ENCODE measurements at places on chromosomes 6 and 20.

- DNase-seq = no peak
Measured at GRCh38 chr6:137570393-137570792, 76.2 kb upstream of the OLIG3 start.

DNA sequence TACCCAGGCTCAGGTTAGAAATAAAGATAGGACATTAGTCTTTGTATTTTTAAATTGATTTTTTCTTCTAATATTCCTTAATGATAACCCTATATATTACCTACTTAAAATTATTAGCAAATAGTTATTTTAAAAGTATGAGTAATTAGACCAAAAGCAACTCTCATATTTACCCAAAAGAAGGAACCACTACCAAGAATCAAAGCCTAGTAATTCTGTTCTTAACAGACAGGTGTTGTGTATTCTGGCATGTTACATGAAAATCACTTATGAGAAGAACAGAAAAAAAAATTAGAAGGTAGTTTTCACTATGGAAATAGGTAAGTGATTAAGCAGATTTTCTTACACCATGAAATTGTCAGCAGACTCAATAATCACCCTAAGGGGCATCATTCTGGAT is 105.1 kb downstream of the ATG5 start:
- DNase-seq = no peak

DNA sequence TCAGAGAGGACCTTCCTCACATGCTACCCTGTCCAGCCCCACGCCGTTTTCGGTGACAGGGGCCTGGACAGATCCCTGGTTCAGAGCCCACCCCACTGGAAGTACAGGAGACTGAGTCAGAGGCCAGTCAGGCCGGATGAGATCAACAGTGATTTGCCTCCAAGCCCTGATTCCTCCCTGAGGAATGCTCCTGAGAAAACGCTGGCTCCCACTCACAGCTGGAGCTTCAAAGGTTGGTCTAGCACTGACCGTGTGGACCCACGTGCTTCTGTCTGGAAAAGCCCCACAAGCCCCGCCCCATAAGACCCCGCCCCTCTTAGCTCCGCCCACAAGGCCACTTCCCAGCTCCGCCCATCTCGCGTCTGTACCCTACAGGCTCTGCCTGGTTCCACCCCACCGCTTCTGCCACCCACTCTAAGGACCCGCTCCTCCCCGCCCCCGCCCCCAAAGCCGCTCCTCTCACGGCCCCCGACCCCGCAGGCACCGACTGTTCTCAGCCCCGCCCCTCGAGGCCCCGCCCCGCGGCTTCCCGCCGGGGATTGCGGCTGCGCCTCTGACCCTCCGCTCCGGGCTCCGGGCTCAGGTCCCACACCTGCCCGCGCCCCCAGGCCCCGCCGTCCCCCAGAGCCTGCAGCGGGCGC is 64.9 kb upstream of the BHLHE23 start:
- DNase-seq = peak; percentile 18

DNA sequence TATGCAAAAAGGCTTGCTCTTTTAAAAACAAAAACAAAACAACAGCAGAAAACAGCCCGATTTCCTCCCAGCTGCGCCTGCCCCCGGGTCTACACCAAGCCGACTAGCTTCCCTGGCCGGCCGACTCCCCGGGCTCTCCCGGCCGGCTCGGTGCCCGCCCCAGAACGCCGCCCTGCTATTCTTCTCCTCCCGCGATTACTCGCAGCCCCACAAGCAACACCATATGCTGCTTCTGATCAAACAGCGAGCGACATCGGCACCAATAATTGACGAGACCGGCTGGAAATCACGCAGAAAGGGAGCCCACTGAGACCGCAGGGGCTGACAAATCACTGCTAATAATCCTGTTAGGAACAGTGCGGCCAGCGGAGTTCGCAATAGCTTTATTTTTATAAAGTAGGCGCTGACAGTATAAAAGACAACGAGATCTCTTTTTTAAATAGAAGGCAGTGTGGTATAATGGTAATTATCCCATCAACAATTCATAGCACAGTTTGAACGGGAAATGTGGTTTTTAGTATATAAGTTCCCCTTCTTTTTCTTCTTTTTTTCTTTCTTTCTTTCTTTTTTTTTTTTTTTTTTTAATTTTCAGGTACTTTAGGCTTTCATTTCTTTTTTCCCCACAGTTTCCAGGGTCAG is 3.3 kb downstream of the SIM1 start:
- DNase-seq = no peak

DNA sequence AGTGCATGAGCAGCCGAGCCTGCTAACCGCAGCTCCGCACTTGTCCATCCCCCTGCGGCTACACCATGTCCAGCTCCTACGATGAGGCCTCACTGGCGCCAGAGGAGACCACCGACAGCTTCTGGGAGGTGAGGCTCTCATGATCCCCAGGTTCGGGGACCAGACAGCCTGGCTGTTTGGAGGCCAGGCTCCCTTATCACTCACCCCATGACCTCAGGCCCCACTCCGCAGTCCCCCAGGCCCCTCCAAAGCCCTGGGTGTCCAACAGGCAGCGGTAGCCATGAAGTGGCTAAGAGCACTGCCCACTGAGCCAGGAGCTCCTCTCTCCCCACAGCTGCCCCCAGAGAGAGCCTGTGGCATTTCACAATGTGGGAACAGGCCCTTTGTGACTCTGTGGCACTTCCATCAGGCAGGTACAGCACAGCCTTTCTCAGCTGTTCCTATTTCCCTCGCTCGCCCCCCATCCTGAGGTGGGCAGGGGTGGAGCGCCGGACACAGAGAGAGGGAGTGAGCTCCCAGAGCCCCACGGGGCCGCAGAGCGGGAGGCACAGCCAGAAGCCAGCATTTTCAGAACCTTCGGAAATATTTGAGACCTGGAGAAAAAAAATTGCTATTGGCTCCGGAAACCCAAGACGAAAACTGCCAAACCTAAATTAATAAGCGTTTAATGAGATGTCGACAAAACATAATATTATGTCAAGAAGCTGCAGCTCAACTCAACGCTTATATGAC is 29.7 kb downstream of the SPDEF start:
- no peak for DNase-seq

- no peak for DNase-seq
Measured at GRCh38 chr6:81439417-81439816, 313.1 kb downstream of the TENT5A start.

- no peak for DNase-seq
Measured at GRCh38 chr20:60446267-60447111, 488.3 kb downstream of the CDH26 start.

DNA sequence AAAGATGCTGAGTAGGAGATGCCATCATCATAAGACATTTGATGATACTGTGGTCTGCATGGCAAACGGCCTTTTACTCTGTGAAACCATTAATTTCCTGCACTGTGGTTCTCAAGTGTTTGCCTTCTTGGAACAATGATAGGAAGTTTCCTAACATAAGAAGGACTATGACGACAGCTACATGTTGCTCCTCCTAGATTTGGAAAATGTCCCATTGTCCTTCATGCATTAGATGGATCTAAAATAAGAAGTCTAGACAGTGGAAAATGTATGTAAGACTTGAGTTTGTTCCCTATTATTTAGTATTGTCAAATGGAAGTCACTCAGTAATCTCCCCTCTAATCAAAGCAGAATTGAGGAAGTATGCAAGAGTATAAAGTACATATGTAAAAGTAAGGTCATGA is 98.5 kb upstream of the TMEM170B start:
- DNase-seq = no peak

- peak; percentile 19 for DNase-seq
Measured at GRCh38 chr20:5945963-5946362, 4.4 kb downstream of the TRMT6 start.

DNA sequence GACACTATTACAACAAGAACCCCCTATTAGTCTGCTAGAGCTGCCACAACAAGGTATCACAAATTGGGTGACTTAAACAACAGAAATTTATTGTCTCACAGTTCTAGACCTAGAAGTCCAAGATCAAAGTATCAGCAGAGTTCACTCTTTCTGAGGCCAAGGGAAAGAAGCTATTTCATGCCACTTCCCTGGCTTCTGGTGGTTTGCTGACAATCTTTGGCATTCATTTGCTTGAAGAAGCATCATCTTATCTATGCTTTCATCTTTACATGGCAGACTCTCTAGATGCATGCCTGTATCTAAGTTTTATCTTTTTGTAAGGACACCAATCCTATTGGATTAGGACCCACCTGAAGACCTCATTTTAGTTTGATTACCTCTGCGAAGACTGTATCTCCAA is 296.8 kb upstream of the MARCKS start:
- no peak for DNase-seq

DNA sequence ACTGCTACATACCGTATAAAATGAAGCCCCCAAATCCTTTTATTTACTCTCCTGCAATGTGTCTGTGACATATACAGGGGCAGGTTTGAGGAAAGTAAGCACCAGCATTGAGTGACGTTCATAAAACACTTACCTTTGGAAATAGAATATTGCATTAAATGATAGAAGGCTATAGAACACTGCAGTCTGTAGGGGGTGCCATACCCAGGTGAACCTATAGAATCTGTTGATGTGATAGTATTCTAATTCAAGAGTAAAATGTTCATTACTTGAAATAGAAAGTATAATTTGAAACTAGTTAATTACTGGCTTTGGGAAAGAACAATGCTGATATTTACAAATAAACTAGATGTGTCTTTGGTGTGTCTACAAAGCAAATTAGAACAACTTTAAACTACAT is 47.0 kb upstream of the PRL start:
- no peak for DNase-seq

DNA sequence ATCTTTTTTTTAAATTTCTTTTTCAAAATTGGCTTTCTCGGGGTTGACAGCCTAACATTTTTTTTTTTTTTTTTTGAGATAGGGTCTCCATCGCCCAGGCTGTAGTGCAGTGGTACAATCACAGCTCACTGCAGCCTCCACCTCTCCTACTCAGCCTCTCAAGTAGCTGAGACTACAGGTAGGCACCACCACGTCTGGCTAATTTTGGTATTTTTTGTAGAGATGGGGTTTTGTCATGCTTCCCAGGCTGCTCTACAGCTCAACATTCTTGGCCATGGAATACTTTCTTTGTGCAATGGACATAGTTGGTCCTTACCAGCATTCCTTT is 6.4 kb upstream of the CTNNBL1 start:
- DNase-seq = no peak

- no peak for DNase-seq
Measured at GRCh38 chr6:434051-434705, 42.6 kb downstream of the IRF4 start.

DNA sequence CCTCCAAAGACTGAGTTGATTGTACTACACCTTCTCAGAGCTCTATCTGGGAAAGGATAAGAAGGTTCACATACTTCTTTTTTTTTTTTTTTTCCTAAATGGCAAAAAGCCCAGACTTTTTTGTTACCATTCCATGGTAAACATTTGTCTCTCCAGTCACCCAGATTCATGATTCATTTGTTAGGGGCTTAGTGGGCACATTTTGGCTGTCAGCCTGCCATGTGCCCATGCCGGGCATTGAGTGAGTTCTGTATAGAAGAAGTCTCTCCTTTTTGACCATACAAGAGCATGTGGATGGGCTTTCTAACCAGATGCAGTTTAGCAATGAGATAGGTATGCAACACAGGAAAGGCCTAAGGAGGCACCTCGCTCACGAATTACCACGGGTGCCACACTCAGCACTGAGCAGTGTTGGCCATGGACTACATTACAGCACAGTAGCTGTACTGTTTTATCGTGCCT is 447.5 kb upstream of the HSF2 start:
- DNase-seq = no peak

DNA sequence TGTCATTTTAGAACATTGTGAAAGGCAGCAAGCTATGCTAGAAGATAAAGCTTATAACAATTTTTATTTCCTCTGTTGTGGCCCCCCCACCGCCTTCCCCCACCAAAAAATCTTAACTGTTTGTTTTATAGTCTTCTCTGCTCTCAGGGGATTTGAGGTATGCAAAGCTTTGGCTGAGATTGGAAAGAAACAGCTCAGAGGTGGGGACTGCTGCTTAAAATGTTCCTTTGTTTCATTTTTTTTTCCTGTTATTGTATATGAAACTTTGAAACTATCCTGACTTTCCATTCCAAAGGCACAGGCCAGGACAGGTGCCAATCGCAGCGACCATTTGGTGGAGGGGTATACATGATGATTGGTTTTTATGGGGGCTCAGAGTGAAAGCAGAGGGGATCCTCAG is 114.7 kb upstream of the PHACTR1 start:
- DNase-seq = no peak

GRCh38 chr6:169073311-169073710 is 180.3 kb downstream of the THBS2 start:
- no peak for DNase-seq

DNA sequence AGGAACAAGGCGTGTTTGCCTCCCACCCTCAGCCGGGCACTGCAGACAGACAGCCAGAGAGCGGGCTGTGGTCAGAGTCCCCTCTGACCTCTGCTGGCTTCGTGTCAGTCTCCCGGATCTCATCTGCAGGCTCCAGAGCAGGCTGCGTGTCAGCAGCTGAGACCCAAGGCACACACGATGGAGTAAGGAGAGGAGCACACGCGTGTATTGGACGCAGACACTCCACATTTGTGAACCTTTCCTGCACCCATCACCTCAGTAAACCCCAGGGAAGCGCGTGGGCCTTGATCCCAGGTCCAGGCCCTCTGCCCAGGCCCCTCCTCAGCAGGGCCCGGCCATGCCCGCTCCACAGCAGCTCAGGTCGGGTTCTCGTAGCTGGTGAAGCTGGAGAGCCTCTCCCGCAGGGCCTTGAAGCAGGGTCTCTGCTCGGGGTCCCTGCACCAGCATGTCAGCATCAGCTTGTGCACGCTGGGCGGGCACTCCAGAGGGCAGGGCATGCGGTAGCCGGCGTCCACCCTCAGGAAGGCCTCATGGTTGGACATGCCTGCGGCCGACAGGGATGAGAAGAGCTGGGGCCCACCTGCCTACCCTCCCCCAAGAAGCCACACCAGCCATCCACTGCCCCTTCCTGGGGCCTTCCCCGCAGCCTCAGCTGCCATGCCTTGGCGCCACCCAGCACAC is 7.9 kb downstream of the PTK6 start:
- DNase-seq = no peak

GRCh38 chr6:80329496-80329895 is 223.0 kb downstream of the BCKDHB start:
- DNase-seq = no peak

GRCh38 chr20:32966881-32967781 is 37.1 kb downstream of the SUN5 start:
- peak; percentile 44 for DNase-seq

- DNase-seq = no peak
Measured at GRCh38 chr6:147586044-147586443, 77.6 kb downstream of the SAMD5 start.

- DNase-seq = no peak
Measured at GRCh38 chr20:38298768-38299288, 5.1 kb upstream of the BPI start.

- no peak for DNase-seq
Measured at GRCh38 chr6:45118754-45119153, 209.4 kb upstream of the RUNX2 start.

- DNase-seq = no peak
Measured at GRCh38 chr6:87817183-87817582, 115.2 kb upstream of the AKIRIN2 start.

Data from stimulated activated CD4-positive, alpha-beta T cell treated with anti-CD3 and anti-CD28 coated beads, Interleukin-4, amount 100 ng/mL, for 24 hours (primary cell).